ENCODE measurements at places on chromosomes 3 and 15. TPM values are rescaled to one million over a fixed set of nuclear protein-coding genes. Genes with fewer than 3 reads are reported as not detected.

The ZPLD1 gene
- total RNA-seq, result 0.23 TPM

The LINS1 gene
- total RNA-seq, result 7.4 TPM

DNA sequence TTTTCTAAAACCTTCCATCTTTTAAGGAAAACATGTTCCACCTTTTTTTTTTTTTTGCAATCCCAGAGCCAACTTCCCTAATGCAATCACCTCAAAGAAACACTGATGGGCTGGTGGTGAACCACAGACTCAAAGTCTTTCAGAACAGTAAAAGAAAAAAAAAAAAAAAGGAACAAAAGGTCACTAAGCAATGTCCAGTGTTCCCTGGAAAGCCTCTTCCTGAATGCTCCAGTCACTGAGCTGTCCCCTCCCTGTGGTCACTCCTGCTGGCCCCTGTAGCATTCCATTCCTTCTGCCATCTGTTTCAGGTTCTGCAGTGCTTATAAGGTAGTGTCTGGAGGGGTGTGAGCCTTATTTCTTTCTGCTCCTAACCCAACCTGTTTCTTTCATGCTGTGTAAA lies 53.3 kb downstream of the AAGAB start:
- no peaks in the 10 kb centered on the region for H3K27me3 ChIP-seq
- DNase-seq, result no peak

- no peak for DNase-seq
- no peak overlapping the region for H3K27ac ChIP-seq
- H3K4me3 ChIP-seq, result no peak overlapping the region
- H3K4me1 ChIP-seq, result no peaks in the 10 kb centered on the region
- H3K36me3 ChIP-seq, result no peaks in the 10 kb centered on the region
Measured at GRCh38 chr15:39177561-39177960, 403.3 kb upstream of the THBS1 start.

DNA sequence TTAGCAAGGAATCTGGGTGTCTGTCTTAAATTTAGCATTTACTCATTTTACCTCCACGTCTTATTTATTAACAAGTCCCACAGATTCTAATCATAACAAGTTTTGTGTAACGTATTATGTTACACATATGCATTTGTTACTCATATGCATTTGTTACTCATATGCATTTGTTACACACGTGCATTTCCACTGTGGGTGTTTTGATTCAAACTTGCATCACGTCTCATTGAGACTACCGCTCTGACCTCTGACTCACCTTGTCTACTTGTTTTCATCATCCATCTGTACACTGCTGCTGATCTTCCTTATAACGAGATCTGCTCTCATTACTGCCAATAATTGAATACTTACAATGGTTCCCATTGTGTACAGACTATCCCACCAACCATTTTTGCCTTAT lies 1141.4 kb downstream of the TBL1XR1 start:
- H3K4me1 ChIP-seq, result no peaks in the 10 kb centered on the region
- H3K27me3 ChIP-seq, result no peaks in the 10 kb centered on the region
- no peaks in the 10 kb centered on the region for H3K36me3 ChIP-seq
- no peak overlapping the region for H3K4me3 ChIP-seq

DNA sequence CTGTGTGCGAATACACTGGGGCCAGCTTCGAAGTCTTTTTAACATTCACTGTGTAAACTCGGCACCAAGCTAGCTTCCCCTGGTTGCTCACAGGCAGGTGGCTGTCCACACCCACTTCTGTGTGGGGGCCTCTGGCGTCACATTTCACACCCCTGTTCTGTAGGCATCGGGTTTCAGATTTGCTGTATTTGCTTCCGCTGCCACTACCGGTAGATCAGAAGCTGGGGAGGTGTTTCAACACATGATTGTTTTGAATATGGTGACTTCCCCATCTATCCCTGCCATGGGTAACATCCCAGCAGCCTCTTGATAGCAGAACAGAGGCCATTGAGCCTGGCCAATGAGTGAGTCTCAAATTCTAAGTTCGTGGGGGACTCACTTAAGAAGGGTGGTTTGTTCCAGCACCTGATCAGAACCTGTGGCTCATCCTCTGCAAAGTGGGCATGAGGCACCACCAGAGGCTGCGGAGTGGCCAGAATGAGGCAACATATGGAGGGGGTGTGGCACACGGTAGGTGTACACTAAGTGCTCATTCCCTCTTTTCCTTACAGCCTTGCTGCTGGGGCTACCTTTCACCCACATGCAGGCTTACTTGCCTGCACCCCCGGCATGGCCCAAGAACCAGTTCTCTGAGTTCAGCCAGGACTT lies 61.5 kb downstream of the IQSEC1 start:
- H3K27me3 ChIP-seq, result no peaks in the 10 kb centered on the region
- H3K36me3 ChIP-seq, result no peaks in the 10 kb centered on the region
- peaks cover 5% of the 10 kb centered on the region for H3K4me1 ChIP-seq

GRCh38 chr3:1979961-1980615 lies 118.6 kb upstream of the CNTN4 start:
- H3K27me3 ChIP-seq, result no peaks in the 10 kb centered on the region
- no peak for DNase-seq
- no peaks in the 10 kb centered on the region for H3K36me3 ChIP-seq
- no peak overlapping the region for H3K4me3 ChIP-seq
- no peak overlapping the region for H3K27ac ChIP-seq
- H3K4me1 ChIP-seq, result no peaks in the 10 kb centered on the region

DNA sequence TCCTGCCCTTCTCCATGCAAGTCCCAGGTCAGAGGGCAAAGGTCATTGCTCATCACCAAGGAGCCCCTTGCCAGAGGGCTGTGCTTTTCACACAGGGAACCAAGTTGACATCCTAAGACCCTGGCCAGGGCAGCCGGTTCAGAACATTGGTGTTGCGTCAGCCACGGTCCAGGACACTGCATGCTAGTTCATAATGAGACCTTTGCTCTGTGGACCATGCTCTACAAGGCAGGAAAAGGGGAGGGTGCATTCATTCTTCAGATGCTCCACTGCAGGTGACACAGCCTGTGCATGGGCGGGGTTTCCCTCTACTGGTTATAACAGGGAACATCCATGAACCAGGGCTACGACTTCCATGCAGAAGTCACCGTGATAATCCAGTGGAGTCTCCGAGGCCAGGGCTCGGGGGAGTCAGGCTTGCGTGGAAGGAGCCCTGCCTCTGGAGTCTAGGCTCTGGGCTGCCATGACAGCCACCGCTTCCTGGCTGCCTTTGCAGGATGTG lies 81.6 kb downstream of the OCA2 start:
- H3K36me3 ChIP-seq, result no peaks in the 10 kb centered on the region
- H3K27ac ChIP-seq, result no peak overlapping the region
- no peak overlapping the region for H3K4me3 ChIP-seq
- DNase-seq, result peak; percentile 51
